ENCODE measurements at places on chromosomes 3 and 15. TPM values are rescaled to one million over a fixed set of nuclear protein-coding genes. Genes with fewer than 3 reads are reported as not detected.

- H3K36me3 ChIP-seq, result no peaks in the 10 kb centered on the region
- no peaks in the 10 kb centered on the region for H3K4me1 ChIP-seq
- H3K27ac ChIP-seq, result no peak overlapping the region
- no peak overlapping the region for H3K4me3 ChIP-seq
Measured at GRCh38 chr15:51244423-51244869, 94.0 kb downstream of the CYP19A1 start.

SCAANT1 gene
- not detected for total RNA-seq

DNA sequence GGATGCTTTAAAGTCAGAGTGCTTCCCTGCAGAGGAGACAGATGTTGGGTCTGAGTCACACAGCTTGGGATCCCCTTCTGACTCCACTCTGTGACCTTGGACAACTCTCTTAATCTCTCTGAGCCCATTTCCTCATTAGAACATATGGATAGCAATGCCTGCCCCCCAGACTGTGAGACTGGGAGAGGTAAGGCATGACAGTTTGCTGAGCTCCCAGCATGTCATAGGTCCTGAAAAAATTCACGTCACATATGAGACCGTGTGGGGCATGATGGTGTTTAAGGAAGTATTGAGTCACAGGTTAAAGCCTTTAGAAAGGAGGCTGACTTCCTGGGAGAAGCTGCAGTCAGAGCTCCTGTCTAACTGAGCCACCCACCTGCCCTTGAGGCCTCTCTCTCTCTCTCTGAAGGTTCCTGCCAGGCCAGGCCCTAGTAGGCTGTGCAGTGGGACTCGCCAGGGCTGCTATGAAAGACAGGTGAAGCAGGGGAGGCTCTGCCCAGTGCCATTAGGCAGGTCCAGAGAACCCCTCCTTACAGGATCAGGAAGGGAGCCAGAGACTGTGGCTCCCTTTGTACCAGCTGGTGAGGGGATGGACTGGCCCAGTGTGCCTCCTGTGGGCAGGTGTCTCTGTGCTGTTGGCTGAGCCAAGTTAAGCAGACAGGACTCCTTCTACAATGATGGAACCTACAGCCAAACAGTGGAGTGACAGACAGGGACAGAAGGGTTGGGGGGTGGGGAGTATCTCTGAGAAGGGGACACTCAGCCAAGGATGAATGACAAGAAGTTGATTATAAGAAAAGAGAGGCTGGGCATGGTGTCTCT is 19.5 kb upstream of the DOCK3 start:
- no peak overlapping the region for H3K27ac ChIP-seq

GRCh38 chr15:28017423-28017924 is 81.6 kb downstream of the OCA2 start:
- no peak overlapping the region for H3K27ac ChIP-seq
- H3K36me3 ChIP-seq, result no peaks in the 10 kb centered on the region

GRCh38 chr15:90376789-90377188 is 11.3 kb upstream of the IQGAP1 start:
- H3K36me3 ChIP-seq, result no peaks in the 10 kb centered on the region
- H3K27me3 ChIP-seq, result no peaks in the 10 kb centered on the region
- no peak for DNase-seq
- no peaks in the 10 kb centered on the region for H3K4me1 ChIP-seq
- H3K4me3 ChIP-seq, result no peak overlapping the region

TM4SF1 gene
- total RNA-seq, result 226 TPM

GRCh38 chr3:64343689-64344430 is 118.6 kb upstream of the PRICKLE2 start:
- no peak overlapping the region for H3K4me3 ChIP-seq
- DNase-seq, result no peak
- H3K4me1 ChIP-seq, result no peaks in the 10 kb centered on the region
- no peaks in the 10 kb centered on the region for H3K36me3 ChIP-seq
- no peaks in the 10 kb centered on the region for H3K27me3 ChIP-seq

GRCh38 chr3:154759966-154760365 is 320.2 kb upstream of the MME start:
- no peaks in the 10 kb centered on the region for H3K36me3 ChIP-seq
- no peak for DNase-seq
- no peaks in the 10 kb centered on the region for H3K27me3 ChIP-seq

GRCh38 chr15:98438907-98439306 is 209.4 kb upstream of the IGF1R start:
- H3K4me3 ChIP-seq, result no peak overlapping the region
- no peak overlapping the region for H3K27ac ChIP-seq
- DNase-seq, result no peak
- H3K4me1 ChIP-seq, result no peaks in the 10 kb centered on the region

DNA sequence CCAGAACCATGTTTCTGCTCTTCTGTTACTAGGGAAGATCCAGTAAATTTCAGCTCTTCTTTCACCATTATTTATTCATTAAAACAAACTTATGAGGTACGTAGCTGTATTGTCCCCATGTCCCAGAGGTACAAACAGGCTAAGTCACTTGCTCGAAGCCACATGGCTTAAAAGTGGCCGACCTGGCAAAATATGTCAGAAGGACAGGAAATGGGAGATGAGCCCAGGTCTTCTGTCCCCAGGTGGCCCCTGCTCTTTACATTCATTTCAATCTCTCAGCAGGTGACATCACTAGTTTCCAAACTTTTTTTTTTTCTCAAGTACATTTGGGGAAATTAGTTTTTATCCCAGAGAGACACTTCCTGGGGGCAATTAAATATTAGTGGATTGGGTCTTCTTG is 34.1 kb upstream of the LPP start:
- no peaks in the 10 kb centered on the region for H3K36me3 ChIP-seq
- DNase-seq, result no peak
- H3K4me1 ChIP-seq, result peaks cover 54% of the 10 kb centered on the region
- H3K27me3 ChIP-seq, result no peaks in the 10 kb centered on the region
- H3K4me3 ChIP-seq, result no peak overlapping the region

SRPRB gene
- total RNA-seq, result 111 TPM

IL16 gene
- total RNA-seq, result not detected

GRCh38 chr15:33384307-33384706 is 73.5 kb downstream of the RYR3 start:
- DNase-seq, result no peak
- no peak overlapping the region for H3K27ac ChIP-seq
- no peak overlapping the region for H3K4me3 ChIP-seq
- no peaks in the 10 kb centered on the region for H3K4me1 ChIP-seq
- H3K36me3 ChIP-seq, result no peaks in the 10 kb centered on the region
- H3K27me3 ChIP-seq, result no peaks in the 10 kb centered on the region

- no peaks in the 10 kb centered on the region for H3K36me3 ChIP-seq
- DNase-seq, result no peak
- H3K27ac ChIP-seq, result no peak overlapping the region
- no peaks in the 10 kb centered on the region for H3K4me1 ChIP-seq
- no peak overlapping the region for H3K4me3 ChIP-seq
- H3K27me3 ChIP-seq, result no peaks in the 10 kb centered on the region
Measured at GRCh38 chr3:118949113-118949760, 85.4 kb downstream of the IGSF11 start.

IL17RB gene
- 130 TPM for total RNA-seq

GRCh38 chr3:174198199-174198598 is 660.9 kb upstream of the NAALADL2 start:
- no peak overlapping the region for H3K27ac ChIP-seq
- H3K4me1 ChIP-seq, result no peaks in the 10 kb centered on the region
- DNase-seq, result no peak
- H3K36me3 ChIP-seq, result no peaks in the 10 kb centered on the region
- H3K27me3 ChIP-seq, result no peaks in the 10 kb centered on the region
- no peak overlapping the region for H3K4me3 ChIP-seq

PCSK6 gene
- total RNA-seq, result 42.5 TPM

GRCh38 chr3:146380046-146380445 is 89.3 kb downstream of the PLSCR2 start:
- H3K36me3 ChIP-seq, result no peaks in the 10 kb centered on the region
- H3K4me3 ChIP-seq, result no peak overlapping the region
- no peaks in the 10 kb centered on the region for H3K4me1 ChIP-seq
- no peaks in the 10 kb centered on the region for H3K27me3 ChIP-seq
- no peak overlapping the region for H3K27ac ChIP-seq

NEK11 gene
- total RNA-seq, result 2.2 TPM

GRCh38 chr3:53592862-53593261 is 98.5 kb downstream of the CACNA1D start:
- no peak overlapping the region for H3K27ac ChIP-seq
- H3K4me1 ChIP-seq, result no peaks in the 10 kb centered on the region
- no peaks in the 10 kb centered on the region for H3K36me3 ChIP-seq
- no peak overlapping the region for H3K4me3 ChIP-seq

- no peaks in the 10 kb centered on the region for H3K36me3 ChIP-seq
- H3K27ac ChIP-seq, result no peak overlapping the region
- no peak overlapping the region for H3K4me3 ChIP-seq
- DNase-seq, result no peak
Measured at GRCh38 chr3:40920041-40920440, 279.3 kb upstream of the CTNNB1 start.

DNA sequence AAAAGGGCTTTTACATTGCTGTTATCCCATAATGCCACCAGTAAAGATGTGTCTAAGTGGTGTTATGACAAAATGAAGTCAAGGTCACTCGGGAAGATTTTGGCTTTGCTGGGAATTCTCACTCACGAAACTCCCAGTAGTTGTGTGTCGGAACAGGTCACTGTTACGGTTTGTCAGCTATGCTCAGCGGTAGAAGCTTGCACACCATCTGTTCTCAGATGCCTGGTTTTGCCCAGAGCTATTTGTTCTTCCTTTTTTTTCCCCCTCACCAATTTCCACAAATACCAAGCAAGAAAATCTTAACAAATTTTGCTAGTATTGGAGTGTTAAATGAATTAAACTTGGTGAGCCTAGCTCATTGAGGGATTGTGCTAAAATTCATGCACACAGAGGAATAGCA is 915.1 kb downstream of the MCTP2 start:
- no peak overlapping the region for H3K4me3 ChIP-seq
- no peak overlapping the region for H3K27ac ChIP-seq
- no peaks in the 10 kb centered on the region for H3K36me3 ChIP-seq
- no peak for DNase-seq
- H3K27me3 ChIP-seq, result no peaks in the 10 kb centered on the region

RCCD1 gene
- 15.1 TPM for total RNA-seq

TEX55 gene
- total RNA-seq, result not detected

DNA sequence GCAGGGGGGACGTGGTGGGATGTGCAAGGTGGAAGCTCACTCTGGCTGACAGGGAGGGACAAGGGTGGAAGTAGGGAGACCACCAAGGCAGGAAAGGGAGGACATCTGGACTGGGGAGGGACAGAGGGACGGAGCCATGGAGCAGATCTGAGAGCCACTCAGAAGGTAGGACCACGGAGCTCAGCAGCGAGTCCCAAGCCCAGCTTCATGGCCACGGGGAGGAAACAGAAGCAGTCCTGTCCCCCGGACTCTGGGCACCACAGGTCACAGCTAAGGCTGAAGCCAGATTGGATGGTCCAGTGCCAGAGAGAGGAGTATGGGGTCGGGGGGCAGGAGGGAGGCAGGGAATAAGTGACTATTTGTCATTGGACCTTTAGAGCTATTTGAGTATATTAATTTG is 220.1 kb downstream of the TBC1D2B start:
- DNase-seq, result no peak
- peaks cover 2% of the 10 kb centered on the region for H3K27me3 ChIP-seq
- H3K4me1 ChIP-seq, result peaks cover 11% of the 10 kb centered on the region
- H3K4me3 ChIP-seq, result no peak overlapping the region
- no peak overlapping the region for H3K27ac ChIP-seq
- H3K36me3 ChIP-seq, result no peaks in the 10 kb centered on the region

TYRO3 gene
- total RNA-seq, result 12.4 TPM

- no peaks in the 10 kb centered on the region for H3K4me1 ChIP-seq
- no peaks in the 10 kb centered on the region for H3K27me3 ChIP-seq
- H3K27ac ChIP-seq, result no peak overlapping the region
- no peaks in the 10 kb centered on the region for H3K36me3 ChIP-seq
- no peak for DNase-seq
Measured at GRCh38 chr15:62277816-62278394, 112.8 kb upstream of the C2CD4B start.

- no peaks in the 10 kb centered on the region for H3K27me3 ChIP-seq
- H3K4me3 ChIP-seq, result no peak overlapping the region
- no peaks in the 10 kb centered on the region for H3K36me3 ChIP-seq
- DNase-seq, result no peak
Measured at GRCh38 chr3:179309225-179310078, 13.4 kb upstream of the ZNF639 start.

DNA sequence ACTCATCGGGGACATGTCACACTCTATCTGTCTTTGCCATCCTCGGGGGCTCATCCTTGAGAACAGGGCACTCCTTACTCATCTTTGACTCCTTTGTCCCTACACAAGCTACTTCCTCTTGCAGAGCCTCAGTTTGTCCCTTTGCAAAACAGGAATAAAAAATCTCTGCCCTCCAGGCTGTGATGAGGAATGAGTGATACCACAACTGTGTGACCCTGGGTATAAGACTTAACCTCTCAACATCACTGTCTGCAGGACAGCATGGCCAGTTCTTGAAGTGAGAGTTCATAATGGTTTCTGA is 48.5 kb downstream of the IQSEC1 start:
- H3K4me1 ChIP-seq, result no peaks in the 10 kb centered on the region
- H3K4me3 ChIP-seq, result no peak overlapping the region
- no peaks in the 10 kb centered on the region for H3K36me3 ChIP-seq
- no peak overlapping the region for H3K27ac ChIP-seq
- DNase-seq, result no peak
- H3K27me3 ChIP-seq, result no peaks in the 10 kb centered on the region

GRCh38 chr15:61126811-61127210 is 102.3 kb downstream of the RORA start:
- H3K4me3 ChIP-seq, result no peak overlapping the region
- DNase-seq, result no peak
- H3K36me3 ChIP-seq, result no peaks in the 10 kb centered on the region
- H3K27ac ChIP-seq, result no peak overlapping the region
- H3K27me3 ChIP-seq, result no peaks in the 10 kb centered on the region

DNA sequence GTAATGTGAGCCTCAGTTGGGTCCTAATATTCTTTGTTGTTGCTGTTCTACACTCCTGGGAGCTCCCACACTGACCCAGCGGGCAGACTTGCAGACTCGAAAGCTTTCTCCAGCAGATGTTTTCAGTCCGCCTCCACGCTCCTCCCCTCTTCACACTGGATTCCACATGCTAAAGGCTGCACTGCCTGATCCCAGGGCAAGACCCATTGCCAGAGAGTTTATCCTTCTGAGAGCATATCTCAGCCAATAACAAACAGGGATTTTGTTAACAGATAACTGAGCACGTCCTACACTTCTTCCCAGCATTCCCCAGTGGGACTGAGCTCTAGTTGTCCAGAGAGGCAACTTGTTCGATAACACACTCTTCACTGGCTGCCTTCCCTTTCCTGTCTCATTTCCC is 8.0 kb upstream of the COL6A6 start:
- no peaks in the 10 kb centered on the region for H3K4me1 ChIP-seq
- no peak overlapping the region for H3K27ac ChIP-seq
- no peaks in the 10 kb centered on the region for H3K36me3 ChIP-seq
- no peak overlapping the region for H3K4me3 ChIP-seq

DNA sequence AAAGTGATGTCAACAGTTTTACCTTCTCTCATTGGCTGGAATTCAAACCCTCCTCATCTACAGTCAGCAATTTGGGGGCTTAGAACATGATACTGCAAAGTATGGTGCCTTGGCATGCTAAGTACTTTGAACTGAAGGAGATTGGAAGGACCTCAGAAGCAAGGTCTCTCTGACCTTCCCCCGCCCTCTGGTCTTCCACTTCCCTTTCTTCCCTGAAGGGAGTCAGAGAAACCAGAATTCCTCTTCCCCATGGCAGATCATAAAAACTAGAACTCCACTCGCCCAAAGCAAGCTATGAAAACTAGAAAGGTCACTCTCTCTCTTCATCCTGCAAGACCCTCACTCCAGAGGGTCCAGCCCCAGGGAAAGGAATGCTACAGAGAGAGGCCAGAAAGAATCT is 64.2 kb downstream of the CD200R1L start:
- H3K4me1 ChIP-seq, result no peaks in the 10 kb centered on the region
- H3K27me3 ChIP-seq, result no peaks in the 10 kb centered on the region

GRCh38 chr15:93865586-93865985 is 365.8 kb upstream of the MCTP2 start:
- DNase-seq, result no peak
- no peaks in the 10 kb centered on the region for H3K4me1 ChIP-seq
- no peaks in the 10 kb centered on the region for H3K27me3 ChIP-seq
- no peaks in the 10 kb centered on the region for H3K36me3 ChIP-seq
- H3K27ac ChIP-seq, result no peak overlapping the region
